ENCODE measurements at places on chromosomes 4 and X. TPM values are rescaled to one million over a fixed set of nuclear protein-coding genes. Genes with fewer than 3 reads are reported as not detected.

Gene SPANXD
- total RNA-seq, result not detected

Gene SPANXN4
- not detected for total RNA-seq

Gene BEX4
- total RNA-seq, result 24.9 TPM

Gene DCAF4L1
- not detected for total RNA-seq

Gene TREX2
- total RNA-seq, result 2.2 TPM

Gene SCRG1
- total RNA-seq, result 1.8 TPM

Gene EMD
- 23.1 TPM for total RNA-seq

Gene SMIM43
- total RNA-seq, result 4.1 TPM

Gene MGAT4D
- not detected for total RNA-seq

Gene GAGE1
- total RNA-seq, result not detected
